Right kidney (tissue), 9 donors: ENCODE measurements at places on chromosomes 13 and 19.

DNA sequence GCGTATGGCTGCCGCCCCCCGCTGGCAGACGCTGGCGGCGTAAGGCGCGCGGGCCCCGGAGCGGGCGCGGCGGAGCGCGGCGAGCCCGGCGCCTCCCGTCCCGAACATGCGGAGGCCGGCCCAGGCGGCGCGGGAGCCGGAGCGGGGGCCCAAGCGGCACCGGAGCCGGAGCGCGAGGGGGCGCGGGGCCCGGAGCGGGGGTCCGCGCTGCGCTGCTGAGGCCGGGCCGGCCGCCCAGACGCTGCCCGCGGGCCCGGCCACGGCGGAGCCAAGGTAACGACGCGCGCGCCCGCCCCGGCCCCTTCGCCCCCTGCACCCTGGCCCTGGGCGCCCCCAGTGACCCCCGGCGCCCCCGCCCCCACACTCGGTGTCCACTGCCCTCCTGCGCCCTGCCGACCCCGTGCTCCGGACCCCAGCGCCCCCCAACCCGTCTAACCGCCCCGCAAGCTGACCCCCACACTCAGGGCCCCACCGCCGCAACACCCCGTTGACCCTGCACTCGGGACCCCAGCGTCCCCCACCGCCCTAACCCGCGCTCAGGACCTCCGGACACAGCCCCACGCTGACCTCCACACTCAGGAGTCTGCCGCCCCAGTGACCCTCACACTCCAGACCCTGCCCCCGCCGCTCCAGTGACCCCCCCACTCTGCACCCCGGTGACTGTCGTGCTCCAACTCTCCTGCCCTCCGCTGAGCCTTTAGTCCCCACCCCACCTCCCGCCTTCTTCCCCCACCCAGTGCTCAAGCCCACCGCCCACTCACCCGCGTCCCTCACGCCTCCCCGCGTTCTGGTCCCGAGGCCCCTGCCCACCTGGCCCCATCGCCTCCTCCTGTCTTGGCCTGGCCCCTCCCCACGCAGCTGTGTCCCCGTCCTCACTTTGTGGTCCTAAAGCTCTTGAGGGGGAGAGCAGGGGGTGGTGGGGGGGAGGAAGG, at the start of gene CSNK1G2:
CSNK1G2 (plus strand) TSS at position 27 of the 932 bp plus-strand sequence. CDS start 28,601 bp downstream, outside the sequence.
- no peak for DNase-seq

DNA sequence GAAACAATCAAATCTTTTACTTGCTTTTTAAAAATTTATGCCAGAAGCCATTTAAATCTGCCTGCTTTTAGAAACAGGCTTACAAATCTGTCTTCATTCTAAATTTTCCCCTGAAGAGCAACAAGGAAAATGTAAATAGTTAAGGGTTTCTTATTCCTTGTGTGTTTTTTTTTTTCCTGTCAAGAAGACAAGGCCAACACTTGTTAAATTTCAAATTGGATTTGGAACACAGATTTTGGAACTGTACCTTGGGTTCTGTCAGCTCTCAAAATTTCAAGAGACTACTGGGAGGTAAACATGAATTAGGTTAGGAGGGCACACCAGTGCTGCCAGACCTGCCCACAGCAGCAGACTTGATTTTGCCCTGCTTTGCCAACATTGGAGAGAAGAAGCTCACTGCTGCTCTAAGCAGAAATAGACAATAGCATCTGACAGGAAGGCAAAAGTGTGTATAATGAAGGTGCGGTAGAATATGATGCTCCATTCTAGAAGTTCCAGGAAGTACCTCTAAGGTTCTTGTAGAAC, 121.7 kb downstream of the NHLRC3 start:
- no peak for DNase-seq

GRCh38 chr13:105721016-105721415, 814.4 kb downstream of the EFNB2 start:
- DNase-seq, result no peak

GRCh38 chr13:91520952-91521351, 122.5 kb downstream of the GPC5 start:
- no peak for DNase-seq

GRCh38 chr13:106143930-106144709, 391.3 kb downstream of the EFNB2 start:
- DNase-seq, result no peak

- peak; percentile 44 for DNase-seq
These were observed 31.4 kb downstream of the NFIX start for GRCh38 chr19:13026462-13027370.

DNA sequence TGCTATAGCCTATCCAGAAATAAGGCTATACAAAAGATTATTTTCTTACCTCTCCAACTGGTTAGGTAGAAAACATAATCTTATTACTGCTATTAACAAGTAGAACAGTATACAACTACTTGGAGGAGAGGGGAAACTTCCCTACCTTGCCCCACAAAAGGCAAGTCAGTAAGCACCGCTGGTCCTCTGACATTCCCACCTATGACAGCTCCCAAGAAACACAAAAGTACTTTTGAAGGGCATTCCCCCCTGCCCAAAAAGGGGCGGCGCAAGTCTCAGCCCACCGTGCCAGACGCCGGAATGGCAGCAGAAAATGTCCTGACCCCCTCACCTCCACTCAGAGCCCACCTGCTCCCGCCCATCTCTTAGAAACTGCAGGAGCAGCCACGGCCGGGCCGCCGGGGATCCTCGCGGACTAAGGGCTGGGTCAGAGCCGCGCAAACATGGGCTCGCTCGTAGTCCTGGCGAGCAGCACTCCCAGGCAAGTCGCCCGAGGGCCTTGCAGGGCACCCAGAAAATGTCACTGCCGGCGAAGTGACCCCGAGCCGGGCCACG, 437 bp downstream of the SUCLA2 start:
- DNase-seq, result peak; percentile 84

DNA sequence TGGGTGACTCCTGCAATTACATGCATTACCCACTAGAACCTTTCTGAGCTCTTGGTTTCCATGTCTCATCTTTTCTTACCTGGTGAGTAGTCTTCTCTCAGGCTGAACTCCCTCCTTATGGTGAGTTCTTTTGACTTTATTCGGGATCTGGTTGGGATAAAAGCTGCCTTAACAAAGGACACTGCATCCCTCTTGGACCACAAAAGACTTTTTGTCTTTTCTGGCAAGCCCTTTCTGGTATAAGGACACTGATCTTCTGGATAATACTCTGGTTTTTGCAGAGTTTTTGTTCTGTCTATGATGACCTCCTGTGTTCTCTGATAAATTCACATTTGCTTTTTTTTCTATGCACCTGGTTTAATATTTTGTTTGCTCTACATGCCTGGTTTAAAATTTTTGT, 66.7 kb downstream of the SLITRK1 start:
- DNase-seq, result no peak

- DNase-seq, result peak; percentile 42
These were observed at the start of gene ELAVL3 for GRCh38 chr19:11480715-11481533. Gene ELAVL3 (minus strand): TSS chr19:11481046. CDS start chr19:11480608, 438 bp downstream.

GRCh38 chr19:52291781-52292180, 5.2 kb upstream of the ZNF480 start:
- DNase-seq, result no peak

DNA sequence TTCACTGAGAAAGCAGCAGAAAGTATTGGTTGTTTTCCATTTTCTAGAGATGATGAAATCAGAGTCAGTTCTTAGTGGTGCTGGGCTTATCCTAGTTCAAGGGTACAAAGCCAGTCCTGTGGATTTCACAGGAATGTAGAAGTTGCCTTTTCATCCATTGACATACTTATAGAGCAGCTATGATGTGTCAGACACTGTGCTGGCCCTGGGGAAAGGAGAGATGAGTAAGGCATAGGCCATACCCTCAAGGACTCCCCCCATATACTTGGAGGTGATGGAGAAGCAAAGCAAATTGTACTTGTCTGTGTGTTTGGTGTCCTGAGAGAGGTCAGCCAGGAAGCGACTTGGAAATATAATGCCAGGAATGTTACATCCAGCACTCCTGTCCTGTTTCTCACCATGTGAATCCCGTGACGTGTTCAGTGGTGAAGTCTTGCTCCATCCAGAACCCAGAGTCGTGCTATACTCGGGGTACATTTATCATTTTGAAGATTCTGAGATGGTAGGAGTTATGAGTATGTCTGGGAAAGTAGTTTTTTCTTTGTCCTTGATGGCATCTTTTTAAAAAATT, 22.6 kb downstream of the ERCC5 start:
- no peak for DNase-seq

GRCh38 chr19:49911381-49912145, 14.9 kb upstream of the IL4I1 start:
- no peak for DNase-seq

DNA sequence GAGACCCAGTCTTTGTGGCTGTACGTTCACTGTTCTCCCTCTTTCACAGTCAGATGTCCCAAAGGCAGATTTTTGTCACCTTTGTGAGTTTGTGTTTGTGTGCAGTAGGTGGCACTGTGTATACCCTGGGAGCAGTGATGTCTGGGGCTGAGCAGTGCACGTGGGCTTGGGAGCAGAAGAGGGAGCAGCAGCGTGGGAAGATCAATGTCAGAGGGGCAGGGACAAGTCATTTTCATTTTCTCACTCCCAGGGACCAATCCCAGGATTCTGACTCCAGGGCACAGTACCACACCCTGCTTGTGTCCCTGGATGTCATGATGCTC, 2.0 kb upstream of the PSG6 start:
- no peak for DNase-seq

- no peak for DNase-seq
These were observed 1277.3 kb downstream of the UQCRFS1 start for GRCh38 chr19:27935669-27936068.
